Myocyte (in vitro differentiated cells): ENCODE measurements at places on chromosomes 1 and 21.
A peak's percentile ranks its signal among the peaks of the same experiment; 100 is the strongest.

DNA sequence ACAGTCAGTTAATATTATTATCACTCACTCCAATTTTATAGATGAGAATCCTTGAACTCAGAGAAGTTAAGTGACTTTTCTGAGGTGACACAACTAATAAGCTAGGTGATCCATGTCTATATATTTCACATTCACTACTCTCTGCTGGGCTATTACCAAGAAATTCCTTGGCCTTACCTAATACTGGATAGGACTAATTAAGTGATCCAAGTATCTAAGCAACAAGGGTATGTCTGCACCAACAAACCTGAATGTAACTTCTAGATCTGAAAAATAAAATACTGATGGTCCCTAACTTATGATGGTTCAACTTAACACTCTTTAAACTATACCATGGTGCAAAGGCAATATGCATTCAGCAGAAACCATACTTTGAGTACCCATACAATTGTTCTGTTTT, 14.8 kb upstream of the CASQ2 start:
- DNase-seq, result no peak

DNA sequence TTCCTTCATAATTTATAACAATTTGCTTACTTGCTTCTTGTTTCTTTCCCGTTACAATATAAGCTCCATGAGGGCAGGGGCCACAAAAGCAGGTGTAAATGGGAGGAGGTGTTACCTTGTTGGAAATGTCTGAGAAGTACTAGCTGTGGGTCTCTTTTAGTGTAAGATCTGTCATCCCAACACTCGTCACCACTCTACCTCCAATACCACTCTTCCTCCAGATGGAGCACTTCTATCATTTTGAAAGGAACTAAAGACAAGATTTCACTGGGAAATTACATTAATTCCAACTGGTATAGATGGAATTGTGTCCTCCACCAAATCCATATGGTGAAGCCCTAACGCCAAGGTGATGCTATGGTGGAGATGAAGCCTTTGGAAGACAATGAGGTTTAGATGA, 53.0 kb upstream of the CPLANE2 start:
- DNase-seq, result no peak

DNA sequence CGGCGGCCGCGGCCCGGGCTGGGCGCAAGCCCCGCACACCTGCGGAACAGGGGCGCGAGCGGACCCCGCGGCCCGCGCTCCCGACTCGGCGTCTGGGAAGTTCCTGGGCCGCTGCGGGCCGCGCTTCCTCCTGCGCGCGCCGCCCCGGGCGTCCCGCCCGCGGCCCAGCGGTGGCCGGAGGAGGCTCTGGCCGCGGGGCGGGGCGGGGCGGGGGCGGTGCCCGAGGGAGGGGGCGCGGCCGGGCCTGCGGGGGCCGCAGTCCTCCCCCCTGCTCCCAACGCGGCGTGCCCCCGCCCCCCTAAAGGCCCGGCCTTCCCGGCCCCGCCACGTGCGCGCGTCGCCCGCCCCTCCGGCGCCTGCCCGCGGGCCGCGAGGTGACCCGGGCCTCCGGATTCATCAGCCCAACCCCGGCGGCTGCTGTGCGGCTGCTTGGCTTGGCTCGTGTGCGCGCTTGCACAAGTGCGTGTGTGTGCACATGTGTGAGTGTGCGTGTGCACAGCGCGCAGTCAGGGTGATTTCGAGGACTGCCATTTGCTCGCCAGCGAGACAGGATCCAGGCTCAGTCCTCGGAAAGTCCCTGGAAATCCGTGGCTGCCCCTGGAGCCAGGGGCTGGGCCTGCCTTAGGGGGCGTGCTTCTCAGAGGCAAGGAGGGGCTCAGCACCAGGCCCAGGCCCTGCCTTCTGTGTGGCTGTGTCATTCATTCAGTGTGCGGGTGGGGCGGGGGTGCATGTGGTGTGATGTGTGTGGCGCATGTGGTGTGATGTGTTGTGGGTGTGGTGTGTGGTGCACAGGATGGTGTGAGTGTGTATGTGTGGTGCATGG, at the start of gene C2CD2:
Gene C2CD2 (minus strand): TSS at position 188 of the 823 bp plus-strand sequence. CDS start 370 bp downstream, outside the sequence.
- peak; percentile 67 for DNase-seq

DNA sequence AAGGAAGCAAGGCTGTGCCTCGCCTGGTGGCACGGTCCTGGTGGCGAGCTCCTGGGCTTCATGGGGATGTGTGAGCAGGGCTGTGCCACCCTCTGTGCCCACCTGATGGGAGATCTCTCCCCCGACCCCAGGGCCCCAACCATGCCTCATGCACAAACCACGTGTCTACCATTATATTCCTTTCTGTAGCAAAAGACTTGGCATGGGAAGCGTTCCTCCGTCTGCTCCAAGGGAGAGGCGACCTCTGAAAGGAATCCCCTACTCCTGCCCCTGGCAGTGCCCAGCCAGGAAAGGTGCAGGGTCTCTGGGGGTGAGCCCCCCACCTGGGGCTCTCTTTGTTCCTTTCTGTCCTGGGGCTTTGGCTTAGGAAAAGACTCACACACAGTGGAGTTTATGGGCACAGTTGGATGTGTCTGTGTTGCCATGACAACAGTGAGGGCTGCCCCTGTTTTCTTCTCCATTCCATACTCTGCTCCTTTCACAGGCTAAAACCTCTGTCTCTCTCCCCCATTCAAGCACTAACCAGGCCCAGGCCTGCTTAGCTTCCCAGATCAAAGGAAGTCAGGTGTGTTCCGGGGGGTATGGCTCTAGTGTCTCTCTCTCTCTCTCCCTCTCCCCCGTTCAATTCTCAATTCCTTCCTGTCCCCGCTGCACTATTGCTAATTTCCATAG, 21.4 kb upstream of the LRRN2 start:
- DNase-seq, result no peak

DNA sequence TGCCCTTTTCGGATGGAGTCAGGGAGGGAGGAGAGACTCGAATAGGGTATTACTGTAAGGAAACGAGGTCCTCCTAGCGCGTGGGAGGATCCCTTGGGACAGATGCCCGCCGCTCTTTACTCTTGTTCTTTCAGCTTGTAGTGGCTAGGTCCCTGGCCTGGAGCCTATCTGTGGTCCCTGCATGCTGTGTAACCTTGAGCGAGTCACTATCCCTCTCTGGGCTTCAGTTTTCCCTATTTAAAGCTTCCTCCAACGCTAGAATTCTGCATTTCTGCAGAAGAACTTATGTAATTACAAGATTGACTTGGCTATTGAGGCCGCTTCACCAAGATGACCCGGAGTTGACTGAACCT, 744 bp downstream of the MIER1 start:
- no peak for DNase-seq

- DNase-seq, result peak; percentile 99
These were observed 19.8 kb downstream of the OLFML2B start for GRCh38 chr1:162003830-162004215.

DNA sequence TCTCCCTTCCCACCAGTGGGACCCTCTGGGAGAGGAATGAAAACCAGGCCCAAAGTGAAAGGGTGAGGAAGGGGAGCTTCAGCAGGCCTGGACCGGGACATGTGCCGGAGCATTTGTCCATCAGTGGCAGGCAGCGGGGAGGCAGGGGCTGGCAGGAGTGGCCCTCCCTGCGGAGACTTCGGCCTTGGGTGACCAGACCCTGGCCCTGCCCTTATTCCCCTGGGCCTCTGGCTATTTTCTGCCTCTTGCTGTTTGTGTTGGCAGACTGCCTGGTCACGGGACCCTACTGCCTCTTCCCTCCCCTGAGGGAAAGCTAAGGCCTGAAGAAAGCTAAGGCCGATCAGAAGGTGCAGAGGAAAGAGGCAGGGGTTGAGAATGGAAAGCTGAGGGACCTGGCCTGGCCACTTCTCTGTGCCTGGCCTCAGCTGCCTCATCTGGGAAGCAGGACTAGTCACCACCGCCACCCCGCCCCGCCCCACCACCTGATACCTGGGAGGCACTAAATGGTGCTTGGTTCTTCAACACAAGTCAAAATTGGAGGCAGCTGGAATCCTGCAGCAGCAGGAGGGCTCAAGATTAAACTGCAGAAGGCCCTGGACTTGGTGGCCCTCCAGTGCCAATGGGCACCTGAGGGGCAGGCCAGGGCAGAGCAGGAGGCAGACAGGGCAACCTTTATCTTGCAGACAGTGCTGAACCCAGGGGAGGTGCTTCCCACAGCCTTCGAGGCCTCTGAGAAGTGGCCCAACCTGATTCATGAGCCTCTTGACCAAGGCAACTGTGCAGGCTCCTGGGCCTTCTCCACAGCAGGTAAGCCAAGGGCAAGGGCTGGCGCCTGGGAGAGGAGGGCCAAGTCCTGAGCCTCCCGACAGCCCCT, 7.9 kb downstream of the TINAGL1 start:
- DNase-seq, result peak; percentile 81

GRCh38 chr1:197235355-197235754, 32.7 kb upstream of the CRB1 start:
- DNase-seq, result no peak

DNA sequence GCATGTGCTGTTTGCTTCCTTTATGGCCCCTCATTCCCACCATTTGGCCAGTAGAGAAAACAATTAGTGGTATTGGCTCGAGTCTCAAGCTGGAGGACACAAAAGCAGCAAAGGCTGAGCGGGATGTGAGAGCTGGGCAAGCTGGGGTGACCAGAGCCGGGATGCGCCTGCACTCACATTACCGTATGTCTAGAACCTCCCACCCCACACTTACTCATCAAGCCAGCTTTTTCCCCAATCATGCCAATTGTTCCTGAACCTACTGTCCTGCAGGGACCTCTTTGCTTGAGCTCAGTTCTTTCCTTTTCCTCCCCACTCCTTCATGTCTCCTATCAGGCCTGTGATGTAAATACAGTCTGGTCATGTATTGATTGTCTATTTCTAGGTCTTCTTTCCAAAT, 45.9 kb downstream of the KIRREL1 start:
- no peak for DNase-seq

GRCh38 chr1:60066001-60066400, 7.6 kb downstream of the C1orf87 start:
- DNase-seq, result no peak

- no peak for DNase-seq
These were observed 75.6 kb downstream of the MRPS6 start for GRCh38 chr21:34148826-34149558.

- no peak for DNase-seq
These were observed 198.2 kb downstream of the CENPF start for GRCh38 chr1:214801191-214801590.

DNA sequence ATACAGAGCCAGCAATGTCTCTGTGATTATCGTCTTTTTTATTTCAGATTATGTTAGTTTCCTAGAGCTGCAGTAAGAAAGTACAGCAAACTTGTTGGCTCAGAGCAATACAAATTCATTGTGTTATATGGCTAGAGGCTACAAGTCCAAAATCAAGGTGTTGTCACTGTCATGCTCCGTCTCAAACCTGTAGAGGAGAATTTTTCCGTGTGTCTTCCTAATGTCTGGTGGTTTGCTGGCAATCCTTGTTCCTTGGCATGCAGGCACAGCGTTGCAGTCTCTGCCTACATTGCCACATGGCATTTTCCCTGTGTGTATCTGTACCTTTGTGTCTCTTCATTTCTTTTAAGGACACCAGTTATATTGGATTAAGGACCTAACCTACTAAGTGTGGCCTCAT, 244.4 kb downstream of the LRRIQ3 start:
- no peak for DNase-seq

DNA sequence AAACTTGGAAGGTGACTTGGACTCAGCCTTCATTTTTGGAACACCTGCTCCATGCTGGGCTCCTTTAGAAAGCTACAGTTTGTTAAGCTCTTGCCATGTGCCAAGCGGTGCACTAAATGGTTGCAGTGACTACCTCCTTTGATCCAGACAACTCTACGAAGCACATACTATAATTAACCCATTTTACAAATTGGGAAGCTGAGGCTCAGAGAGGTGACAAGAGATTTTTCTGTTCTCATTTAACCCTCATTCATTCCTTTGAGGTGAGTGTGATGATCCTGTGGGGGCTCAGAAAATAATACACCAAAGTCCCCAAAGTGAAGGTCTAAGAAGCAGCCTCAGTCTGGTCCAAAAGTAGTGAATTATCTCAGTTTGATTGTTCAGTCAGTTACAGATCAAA, 1.6 kb upstream of the PAQR7 start:
- no peak for DNase-seq

GRCh38 chr1:17304151-17304825, 3.7 kb upstream of the PADI4 start:
- DNase-seq, result no peak

DNA sequence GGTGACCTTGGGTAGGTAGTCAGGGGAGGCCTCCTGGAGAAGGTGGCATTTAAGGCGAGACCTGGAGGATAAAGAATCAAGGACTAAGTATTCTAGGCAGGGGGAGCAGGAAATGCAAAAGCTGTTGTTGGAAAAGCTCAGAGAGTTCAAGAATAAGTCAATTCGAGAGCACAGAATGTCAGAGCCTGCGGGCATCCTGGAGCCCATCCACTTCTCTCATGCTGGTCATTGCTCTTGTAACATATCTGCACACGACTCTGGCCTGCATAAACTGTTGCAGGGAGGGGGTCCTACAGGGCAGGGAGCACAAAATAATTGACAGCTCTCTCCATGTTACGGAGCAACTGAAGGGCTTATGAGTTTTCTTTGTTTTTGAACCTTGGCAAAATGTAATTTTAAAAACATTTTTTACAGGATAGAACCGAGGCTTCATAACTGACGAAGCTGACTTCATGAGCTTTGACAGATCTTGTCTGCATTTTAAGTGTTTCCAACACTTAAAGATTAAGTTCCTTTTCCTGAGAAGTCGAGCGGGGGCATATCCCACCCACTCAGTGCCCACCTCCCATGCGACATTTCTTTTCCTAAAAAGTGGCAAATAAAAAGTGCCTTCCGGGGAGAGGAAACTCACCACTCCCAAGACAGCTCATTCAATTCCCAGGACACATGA, 4.2 kb downstream of the PLA2G5 start:
- DNase-seq, result no peak

DNA sequence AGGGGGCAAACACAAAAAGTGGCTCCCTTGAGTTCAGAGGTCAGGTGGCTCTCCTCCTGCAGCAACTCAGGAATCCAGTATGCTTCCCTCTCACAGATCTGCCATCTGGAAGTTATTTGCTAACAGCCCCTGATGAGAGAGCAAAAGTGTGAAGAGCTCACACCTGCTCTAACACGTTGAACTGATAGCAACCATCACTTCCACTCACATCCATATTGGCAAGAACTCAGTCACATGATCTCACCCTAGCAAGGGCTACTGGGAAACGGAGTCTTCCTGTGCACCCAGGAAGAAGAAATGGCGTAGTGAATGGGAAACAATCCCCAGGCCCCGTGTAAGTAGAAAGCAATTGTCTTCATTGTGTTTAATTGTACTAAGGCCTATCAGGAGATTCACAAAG, 20.7 kb upstream of the SLC45A1 start:
- no peak for DNase-seq

DNA sequence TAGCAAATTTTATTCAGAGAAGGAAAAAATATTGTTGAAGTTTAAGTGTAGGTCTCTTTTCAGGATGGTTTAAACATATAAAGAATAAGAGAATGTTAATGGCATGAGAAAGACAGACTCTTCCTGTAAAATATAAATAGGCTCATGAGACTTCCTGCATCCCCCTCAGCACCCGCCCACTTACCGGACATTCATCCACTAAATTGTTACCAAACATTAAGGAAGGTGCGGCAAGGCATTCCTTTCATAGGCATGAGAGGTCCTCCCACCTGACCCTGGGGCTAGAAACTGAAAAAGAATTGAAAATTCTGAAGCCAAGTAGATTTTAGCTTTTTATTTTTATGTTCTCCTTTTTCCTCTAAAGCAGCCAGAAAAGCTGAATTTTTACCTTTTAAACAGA, 10.6 kb upstream of the USP1 start:
- no peak for DNase-seq
